ENCODE measurements at places on chromosomes 4 and X. TPM values are rescaled to one million over a fixed set of nuclear protein-coding genes. Genes with fewer than 3 reads are reported as not detected.

The SPANXB1 gene
- total RNA-seq, result 87.1 TPM

The HTN1 gene
- total RNA-seq, result not detected

The RASSF6 gene
- 0.02 TPM for total RNA-seq

The LANCL3 gene
- total RNA-seq, result 0.67 TPM

The CSN1S1 gene
- not detected for total RNA-seq

Data from M059J (cell line).